GM23248 (cell line): ENCODE measurements at places on chromosomes 1 and 21. TPM values are rescaled to one million over a fixed set of nuclear protein-coding genes. Genes with fewer than 3 reads are reported as not detected.
A peak's percentile ranks its signal among the peaks of the same experiment; 100 is the strongest.

Gene APP
- 276 and 292 TPM in 2 replicates for total RNA-seq

Gene FLVCR1
- total RNA-seq: 2.3 and 4.2 TPM in 2 replicates

GRCh38 chr21:44700101-44701022, 3.4 kb downstream of the KRTAP10-12 start:
- DNase-seq: no peak

DNA sequence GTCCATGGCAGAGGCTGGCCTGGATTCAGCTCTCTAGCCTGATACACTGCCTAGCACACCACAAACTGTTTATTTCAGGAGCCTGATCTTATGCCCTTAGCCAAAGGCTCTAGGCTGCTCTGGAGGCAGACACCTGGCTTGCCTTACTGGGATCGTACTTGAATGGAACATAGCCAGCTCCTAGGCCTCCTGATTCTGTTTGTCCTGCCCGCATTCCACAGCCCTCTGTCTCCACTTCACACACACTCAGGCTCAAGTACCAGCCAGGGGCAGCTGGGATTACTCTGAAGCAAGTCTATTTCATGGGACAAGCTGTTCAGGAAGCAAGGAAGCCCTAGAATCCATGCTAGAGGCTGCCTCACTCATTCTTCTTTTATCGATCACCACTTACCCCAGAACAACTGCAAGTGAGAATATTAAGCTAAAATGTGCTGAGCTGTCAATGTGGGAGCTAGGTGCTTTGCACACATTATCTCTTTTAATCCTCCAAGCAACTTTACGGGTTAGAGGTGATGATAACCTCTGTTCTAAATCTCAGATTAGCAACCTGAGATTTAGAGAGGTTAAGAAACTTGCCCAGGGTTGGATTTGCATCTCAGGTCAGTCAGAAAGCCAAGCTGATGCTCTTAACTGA, 31.1 kb upstream of the CYP4B1 start:
- DNase-seq: no peak

Gene KCNK1
- total RNA-seq: 4.0 and 6.7 TPM in 2 replicates

DNA sequence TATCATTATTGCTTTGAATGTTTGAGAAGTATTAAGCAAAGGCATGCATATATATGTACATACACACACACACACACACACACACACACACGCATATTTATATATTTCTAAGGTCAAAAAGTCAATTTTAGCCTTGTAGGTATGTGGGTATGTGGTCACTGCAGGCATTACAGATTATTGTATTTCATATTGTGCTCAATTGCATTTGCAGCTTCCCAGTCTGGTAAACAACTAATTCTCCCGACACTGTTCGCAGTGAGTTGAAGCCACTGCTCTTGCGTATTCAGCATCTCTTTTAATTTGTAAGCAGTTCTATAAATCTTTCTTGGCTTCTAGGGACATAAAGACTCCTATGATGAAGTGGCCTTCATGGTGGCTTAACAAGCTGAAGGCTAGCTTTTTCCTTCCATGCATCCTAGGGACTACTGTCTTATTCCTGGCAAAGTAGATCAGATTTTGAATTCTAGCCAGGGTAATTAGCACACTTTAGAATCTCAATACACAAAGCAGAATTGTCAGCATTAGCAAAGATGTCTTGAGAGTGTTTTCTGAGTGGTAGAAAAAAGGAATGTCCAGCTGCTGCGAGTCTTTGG, 368.6 kb upstream of the NEGR1 start:
- no peak for DNase-seq

DNA sequence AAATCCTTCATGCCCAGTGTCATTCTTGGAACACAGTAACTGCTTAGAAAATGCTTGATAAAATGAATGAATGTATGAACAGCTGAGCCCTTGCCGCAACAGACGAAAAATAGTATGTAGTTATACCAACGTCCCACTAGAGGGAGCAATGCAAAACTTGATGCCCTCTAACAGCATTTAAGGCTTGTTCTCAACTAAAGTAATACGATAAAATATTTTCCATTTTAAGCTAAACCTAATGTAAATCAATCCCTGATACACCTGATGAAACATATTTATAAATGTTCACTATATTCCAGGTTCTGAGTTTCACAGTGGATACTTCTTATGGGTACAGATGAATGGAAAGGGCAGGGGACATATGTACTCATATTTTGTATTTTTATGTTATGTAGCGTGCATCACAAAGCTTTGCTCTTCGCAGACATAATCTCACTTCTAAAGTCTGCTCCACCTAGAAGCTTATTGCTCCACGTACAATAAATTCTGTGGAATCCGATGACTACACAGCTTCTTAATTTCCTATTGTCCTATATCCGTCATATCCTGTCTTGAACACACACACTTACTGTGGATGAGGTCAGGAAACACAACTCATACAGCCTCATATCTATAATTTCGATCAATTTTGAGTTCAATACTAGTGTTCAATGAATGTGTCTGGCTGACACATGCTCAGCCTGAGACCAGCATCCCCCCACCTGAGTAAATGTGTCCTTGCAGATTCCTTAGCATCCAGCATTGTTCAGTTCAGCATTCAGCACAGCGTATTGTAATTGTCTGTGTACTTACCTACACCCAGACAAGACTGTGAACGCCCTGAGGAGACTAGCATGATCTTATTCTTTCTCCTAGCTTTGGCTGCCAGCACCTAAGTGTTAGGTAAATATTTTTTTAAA, 4.4 kb upstream of the UTP25 start:
- DNase-seq: peak; percentile 87

- DNase-seq: peak; percentile 77
Measured at GRCh38 chr1:171814692-171815091, 26.6 kb upstream of the DNM3 start.

- DNase-seq: no peak
Measured at GRCh38 chr1:224731633-224732032, 115.5 kb downstream of the CNIH3 start.

- DNase-seq: peak; percentile 40
Measured at GRCh38 chr1:3717715-3718601, 34.3 kb upstream of the CCDC27 start.

DNA sequence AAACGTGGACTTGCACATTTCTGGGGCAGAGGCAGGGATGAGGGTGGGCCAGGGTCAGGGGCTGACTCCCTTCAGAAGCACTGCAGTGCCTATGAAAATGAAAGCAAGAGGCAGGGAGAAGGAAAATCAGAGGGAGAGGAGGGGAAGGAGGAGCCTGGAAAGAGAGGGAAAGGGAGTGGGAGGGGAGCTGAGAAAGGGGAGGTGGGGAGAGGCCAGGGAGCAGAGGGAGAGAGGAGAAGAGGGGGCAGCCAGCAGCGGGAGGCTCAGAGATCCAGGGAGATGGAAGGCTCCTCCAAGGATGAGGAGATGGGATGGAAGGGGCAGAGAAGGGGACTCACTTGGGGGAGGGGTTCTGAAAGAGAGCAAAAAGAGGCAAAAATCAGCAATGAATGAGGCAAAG, 96.3 kb upstream of the KLHDC7A start:
- no peak for DNase-seq
